ENCODE measurements at places on chromosomes 12 and 14. TPM values are rescaled to one million over a fixed set of nuclear protein-coding genes. Genes with fewer than 3 reads are reported as not detected.

DNA sequence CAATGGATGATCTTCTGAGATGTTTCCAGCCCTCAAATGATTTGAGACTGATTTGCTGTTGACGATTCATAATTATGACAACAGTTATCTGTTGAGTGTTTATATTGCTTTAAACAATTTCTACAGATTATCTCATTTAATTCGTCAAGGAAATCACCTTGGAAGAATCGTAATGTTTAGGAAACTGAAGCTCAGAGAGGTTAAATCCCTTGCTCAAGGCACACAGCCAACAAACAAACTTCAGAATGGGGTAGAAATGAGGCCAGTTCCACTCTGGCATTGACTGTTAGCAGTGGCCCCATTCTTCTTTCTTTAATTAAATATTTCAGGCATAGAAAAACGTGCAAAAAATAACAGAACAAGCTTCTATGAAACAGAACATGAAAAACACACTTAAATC lies 4.0 kb upstream of the WSCD2 start:
- DNase-seq, result no peak

DNA sequence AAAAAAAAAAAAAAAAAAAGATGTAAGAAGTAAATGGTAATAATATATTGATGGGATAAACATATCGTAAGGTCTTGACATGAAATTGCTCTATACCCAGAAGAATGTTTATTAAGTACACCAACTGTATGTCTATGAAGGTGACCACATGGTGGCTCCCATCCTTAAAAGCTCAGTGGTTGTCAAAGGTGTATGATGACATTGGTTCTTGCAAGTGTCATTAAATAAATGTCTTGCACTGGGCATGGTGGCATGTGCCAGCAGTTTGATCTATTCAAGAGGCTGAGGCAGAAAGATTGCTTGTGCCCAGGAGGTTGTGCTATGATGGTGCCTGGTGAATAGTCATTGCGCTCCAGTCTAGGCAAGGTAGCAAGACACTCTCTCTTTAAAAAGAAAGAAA lies 10.4 kb downstream of the CCT2 start:
- no peak for DNase-seq

Gene BCL11B
- polyA plus RNA-seq, result 0.08 TPM

DNA sequence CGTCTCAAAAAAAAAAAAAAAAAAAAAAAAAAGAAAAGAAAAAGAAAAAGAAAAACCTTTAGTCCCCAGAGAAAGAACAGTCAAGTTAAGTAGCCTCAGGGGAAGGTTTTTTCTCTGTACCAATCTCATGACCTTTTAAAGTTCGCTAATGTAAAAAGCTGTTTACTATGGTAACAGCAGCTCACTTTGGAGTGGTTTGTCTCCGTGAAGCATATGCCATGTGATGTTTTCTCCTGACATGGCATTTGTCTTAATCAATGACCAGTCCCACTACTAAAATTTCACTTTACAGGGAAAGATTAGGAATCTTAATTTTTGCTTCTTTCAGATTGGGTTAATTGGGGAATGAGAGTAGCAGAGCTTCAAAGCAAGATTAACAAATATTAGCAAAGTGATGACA lies 4.3 kb downstream of the RNF212B start:
- no peak for DNase-seq

Gene ZDHHC22
- polyA plus RNA-seq, result 0.02 TPM

DNA sequence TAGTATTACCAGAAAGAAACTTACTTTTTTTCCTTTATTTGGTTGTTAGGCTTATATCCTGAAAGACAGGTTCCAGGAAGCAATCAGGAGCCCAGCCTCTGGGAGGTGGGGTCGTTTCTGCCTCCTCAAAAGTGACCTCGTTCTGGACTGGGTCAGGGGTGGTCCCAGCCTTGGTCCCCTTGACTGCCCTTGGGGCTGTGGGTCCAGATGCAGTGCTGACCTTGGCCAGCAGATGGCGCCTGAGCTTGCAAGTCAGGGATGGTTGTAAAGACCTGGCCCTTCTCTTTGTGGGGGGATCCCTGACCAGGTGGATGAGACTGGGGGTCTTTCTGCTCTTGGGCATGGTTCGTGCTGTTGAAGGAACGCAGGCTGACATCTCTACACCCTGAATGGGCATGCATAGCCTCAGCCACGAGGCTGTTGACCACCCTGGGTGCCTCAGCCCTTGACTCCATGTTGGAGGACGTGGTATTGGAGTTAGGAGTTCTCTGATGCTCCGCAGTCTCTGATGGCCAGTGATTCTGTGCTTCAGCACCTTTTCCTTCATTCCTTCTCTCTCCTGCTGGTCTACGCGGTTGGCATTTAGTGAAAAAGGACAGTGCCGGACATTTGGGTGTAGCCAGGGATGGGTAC lies 62.4 kb downstream of the ADCK1 start:
- DNase-seq, result peak; percentile 20

- DNase-seq, result no peak
These were observed 28.1 kb upstream of the PRICKLE1 start for GRCh38 chr12:42617622-42618021.

Data from ovary (tissue), 10 donors.